ENCODE measurements at places on chromosomes 7 and 10.

DNA sequence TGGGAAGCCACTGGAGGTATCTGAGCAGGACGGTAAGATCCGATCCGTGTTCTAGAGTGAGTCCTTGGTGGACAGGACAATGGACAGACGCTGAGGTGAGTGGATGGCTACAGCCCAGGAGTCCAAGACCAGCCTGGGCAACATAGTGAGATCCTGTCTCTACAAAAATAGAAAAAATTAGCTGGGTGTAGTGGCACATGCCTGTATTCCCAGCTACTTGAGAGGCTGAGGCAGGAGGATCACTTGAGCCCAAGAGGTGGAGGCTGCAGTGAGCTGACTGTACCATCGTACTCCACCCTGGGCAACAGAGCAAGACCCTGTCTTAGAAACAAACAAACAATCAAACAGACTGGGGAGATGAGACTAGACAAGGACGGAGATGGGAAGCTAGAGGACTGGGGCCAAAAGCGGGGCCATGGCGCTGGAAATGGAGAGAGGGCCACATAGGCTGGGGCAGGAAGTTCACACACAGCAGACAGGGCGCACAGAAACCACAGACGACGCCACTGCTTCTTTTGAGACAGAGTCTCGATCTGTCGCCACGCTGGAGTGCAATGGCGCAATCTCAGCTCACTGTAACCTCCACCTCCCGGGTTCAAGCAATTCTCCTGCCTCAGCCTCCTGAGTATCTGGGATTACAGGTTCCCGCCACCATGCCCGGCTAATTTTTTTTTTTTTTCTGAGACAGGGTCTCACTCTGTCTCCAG, 24.7 kb downstream of the DAGLB start:
- no peak for DNase-seq

DNA sequence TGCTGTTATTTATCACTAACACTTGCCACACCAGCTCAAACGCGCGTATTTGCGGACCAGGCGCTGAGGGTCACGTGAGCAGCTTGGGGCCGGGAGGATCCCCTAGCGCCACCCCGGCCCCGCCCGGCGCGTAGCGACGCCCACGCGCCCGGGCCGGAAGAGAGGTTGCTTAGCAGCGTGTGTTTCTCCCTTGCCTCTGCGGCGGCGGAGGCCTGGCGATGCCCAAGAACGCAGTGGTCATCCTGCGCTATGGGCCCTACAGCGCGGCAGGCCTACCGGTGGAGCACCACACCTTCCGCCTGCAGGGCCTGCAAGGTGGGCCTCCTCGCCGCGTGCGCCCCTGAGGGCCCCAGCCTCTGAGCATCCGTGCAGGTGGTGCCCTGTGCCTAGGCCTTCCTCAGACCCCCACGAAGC, at the start of gene C10orf53:
TSS of gene C10orf53 (plus strand) at position 172 of the 414 bp plus-strand sequence. CDS start at position 219, 47 bp downstream.
- DNase-seq, result peak; percentile 58

- no peak for DNase-seq
These were observed 58.4 kb upstream of the ABCB5 start for GRCh38 chr7:20557116-20557515.

GRCh38 chr7:110780712-110781111, 310.2 kb upstream of the LRRN3 start:
- no peak for DNase-seq

DNA sequence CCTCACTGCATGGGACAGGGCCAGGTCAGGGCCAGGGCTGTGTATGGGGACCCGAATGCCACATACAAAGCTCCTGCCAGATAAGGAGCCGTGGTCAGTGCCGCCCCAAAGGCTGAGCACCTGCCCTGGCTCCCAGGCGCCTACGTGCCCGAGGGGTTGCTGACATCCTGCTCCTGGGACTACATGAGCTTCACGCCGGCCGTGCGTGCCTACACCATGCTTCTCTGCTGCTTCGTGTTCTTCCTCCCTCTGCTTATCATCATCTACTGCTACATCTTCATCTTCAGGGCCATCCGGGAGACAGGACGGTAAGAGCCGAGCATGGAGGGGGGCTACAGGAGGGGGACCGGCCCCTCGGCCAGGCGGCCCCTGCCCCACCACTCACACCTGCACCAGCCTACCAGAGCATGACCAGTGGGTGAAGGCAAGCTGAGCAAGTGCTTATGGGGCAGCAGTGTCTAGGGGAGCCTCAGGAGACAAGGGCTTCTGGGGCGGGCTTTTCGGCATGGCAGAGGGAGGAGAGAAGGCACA, 4.9 kb downstream of the OPN4 start:
- no peak for DNase-seq

GRCh38 chr10:52312942-52313255, 1.2 kb upstream of the DKK1 start:
- DNase-seq, result no peak

DNA sequence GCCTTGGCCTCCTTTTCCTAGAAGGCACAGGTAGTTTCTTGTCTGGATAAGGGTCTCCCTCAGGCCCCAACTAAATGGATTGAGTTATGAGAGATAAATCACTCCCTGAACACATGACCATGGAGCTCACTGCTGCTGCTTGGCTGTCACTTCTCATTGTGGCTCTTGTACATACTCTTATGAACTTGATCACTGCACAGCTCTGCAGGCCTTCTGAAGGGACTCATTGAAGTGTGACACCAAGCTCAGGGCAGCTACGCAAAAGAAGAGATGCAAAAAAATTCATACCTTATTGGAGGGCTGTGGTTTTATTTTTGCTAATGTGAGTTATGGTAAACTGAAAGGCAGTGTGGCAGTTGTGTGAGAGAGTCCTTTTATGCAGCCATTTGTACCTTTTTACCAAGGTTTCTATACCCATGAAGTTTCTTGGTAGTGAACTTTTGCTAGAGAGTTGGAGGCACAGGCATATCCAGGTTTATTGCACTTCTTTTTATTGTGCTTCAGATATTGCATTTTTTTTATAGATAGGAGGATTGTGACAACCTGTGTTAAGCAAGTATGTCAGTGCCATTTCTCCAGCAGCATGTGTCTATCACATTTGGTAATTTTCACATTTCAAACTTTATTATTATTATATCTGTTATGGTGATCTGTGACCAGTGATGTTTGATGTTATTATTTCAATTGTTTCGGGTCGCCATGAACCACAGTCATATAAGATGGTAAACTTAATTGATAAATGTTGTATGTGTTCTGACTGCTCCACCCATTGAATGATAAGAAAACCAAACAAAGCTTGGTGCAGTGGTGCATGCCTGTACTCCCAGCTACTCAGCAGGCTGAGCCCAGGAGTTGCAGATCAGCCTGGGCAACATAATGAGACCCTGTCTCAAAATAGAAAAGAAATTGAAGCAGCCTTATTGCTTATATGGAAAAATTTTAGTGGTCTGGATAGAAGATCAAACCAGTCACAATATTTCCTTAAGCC, 100.6 kb downstream of the LRRC4 start:
- no peak for DNase-seq

DNA sequence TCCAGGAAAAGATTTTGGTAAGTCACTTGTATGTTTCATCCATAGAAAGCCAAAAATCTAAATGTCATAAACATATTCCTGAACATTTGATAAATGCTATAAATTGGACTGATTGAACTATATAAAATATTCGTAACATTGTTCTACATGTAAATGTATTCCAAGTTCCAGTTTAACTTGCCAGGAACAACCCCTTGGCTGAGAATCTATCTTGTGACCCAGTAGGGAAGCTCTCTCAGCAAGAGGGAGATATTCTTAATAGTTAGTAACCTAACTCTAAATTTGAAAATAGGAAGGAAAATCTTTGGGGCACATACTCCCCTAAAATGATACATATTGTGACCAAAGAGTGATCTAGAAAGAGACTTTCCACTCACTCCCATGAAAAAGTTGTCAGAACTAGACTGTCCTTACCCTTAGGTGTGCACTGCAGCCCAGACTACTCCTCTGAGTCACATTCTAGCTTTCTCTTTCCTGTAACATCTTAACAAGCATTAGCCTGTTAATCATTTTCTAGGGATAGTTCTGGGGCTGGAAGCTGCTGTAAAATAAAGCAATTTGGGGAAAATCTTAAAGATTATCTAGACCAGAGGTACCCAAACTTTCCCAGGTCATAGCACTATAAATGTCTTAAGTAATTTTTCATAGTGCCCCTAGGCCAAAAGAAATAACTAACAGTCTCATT, 73.7 kb upstream of the SKAP2 start:
- no peak for DNase-seq

GRCh38 chr10:3053155-3053554, 14.2 kb upstream of the PFKP start:
- no peak for DNase-seq

DNA sequence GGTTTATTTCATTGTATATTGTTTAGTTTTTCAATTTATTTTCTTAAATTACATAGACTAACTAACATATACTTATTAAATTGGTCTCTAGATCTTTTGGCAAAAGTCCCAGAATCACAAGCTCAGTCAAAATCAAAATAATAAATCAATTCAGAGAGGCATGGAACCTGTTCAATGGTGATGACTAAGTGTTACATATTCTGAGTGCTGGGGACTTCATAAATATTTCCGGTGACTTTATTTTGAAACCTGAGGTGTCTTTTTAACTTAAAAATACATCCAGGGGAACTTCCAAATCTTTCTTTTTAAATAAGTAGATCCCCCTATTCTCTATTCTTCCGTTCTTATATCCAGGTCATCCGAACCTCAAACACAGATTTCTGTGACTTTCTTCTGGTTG, 89.6 kb upstream of the ZNF804B start:
- DNase-seq, result no peak

GRCh38 chr7:112064627-112065385, 141.4 kb downstream of the DOCK4 start:
- no peak for DNase-seq

- DNase-seq, result no peak
These were observed 13.7 kb downstream of the CPED1 start for GRCh38 chr7:121002048-121002756.

DNA sequence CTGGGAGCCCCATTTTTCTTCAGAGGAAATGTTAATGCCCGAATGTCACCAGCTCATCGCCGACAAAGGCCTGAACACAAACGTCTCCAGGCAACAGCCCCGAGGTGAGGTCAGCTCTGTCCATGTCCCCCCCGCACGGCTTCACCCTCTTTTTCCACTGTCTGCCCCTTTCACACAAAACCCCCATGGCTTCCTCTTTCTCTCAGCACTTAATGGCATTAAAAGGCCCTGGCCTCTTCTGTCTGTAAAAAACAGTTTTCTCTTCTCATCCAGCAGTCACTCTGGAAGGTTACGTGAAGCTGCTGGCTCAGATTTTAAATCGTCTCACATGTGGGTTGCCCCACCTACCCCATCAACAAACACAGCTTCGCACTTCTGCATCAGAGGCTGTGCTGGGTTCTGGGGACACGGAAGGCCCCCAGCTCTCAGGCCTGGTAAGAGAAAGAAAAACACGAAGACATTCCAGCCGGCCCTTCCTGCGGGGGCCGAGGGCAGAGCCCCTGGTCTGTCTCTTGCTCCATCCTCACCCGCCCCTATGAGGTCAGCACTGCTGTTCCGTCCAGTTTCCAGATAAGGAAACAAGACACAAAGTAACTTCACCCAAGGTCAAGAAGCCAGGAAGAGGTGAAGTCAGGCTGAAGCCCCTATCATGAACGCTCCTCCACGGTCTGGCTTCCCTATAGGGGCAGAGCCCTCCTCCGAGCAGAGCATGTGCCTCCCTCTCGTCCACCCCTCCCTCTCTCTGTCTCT, 91.1 kb upstream of the PDGFA start:
- no peak for DNase-seq

- DNase-seq, result no peak
These were observed 31.3 kb upstream of the TPST1 start for GRCh38 chr7:66173856-66174255.

- no peak for DNase-seq
These were observed 106.8 kb upstream of the CTTNBP2 start for GRCh38 chr7:117979954-117980497.

- no peak for DNase-seq
These were observed 60.4 kb downstream of the KLRG2 start for GRCh38 chr7:139423091-139423490.

DNA sequence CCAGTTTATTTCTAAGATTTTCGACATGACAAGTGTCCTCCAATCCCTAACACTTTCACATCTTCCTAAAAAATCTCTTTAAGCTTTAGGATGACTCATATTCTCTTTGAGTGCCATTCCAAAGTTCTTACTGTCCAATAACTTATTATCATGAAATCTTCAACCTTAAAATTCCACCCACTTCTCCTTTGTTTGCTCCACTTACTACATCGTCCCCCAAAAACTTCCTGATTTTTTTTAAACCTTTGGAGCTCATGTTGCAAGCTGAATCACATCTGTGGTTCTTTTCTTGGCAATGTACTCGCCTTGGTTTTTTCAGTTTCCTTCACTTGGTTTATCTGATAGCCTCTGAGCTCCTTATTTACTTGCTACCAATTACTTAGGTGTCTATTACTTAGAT, 39.2 kb upstream of the JCAD start:
- DNase-seq, result no peak

- DNase-seq, result no peak
These were observed 687 bp downstream of the EPDR1 start for GRCh38 chr7:37920849-37921805.

- no peak for DNase-seq
These were observed 864.8 kb downstream of the GATA3 start for GRCh38 chr10:8919280-8919679.

- no peak for DNase-seq
These were observed 950 bp upstream of the GCC1 start for GRCh38 chr7:127586346-127586745.

DNA sequence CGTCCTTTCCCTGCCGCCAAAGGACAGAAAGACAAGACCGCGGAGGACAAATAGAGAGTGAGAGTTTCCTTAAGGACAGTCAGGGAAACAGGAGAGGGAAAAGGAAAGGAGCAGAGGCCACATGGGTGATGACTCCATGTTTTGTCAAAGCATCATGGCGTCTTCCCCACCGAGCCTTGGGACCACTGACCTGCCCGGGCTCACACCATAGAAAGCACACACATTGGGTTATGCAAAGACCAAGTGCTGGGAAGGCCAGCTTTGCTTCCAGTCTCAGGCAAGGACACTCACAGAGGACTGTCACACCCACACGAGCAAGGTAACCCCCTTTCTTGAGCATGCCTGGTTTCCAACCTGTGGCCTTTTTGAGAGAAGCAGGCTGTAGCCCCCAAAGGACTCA, 23.3 kb upstream of the HABP2 start:
- no peak for DNase-seq

DNA sequence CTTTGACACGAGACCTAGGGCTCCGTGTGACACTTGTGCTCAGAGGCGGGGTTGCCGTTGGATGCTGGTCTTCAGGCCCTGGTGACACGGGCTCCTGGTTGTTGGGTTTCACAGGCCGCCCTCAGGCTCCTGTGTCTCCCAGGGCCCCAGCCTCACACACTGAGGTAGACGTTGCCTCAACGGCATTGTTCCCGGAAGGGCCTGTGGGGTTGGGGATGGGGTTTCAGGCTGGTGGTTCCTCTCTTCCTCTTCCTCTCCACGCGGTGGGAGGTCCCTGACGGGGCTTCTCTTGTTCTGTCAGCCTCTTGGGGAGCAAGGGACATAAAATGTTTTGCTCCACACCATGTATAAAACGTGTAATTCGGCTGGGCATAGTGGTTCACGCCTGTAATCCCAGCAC, 125.1 kb downstream of the TRRAP start:
- no peak for DNase-seq

- no peak for DNase-seq
These were observed 534 bp downstream of the FZD9 start for GRCh38 chr7:73433924-73434700.
